ENCODE measurements at places on chromosomes 6 and 20. TPM values are rescaled to one million over a fixed set of nuclear protein-coding genes. Genes with fewer than 3 reads are reported as not detected.

DNAH8 gene
- total RNA-seq: not detected

TMC2 gene
- not detected for total RNA-seq

SSTR4 gene
- not detected for total RNA-seq

DNAAF9 gene
- total RNA-seq: 17.6 TPM

GSS gene
- 44.6 TPM for total RNA-seq

ZNF451 gene
- total RNA-seq: 69.3 TPM

PHACTR3 gene
- 0.14 TPM for total RNA-seq

ZSCAN23 gene
- total RNA-seq: 4.8 TPM

DDRGK1 gene
- 42.8 TPM for total RNA-seq

FRS3 gene
- 3.6 TPM for total RNA-seq

B3GAT2 gene
- total RNA-seq: not detected

ULBP3 gene
- total RNA-seq: 14.7 TPM

ADGB gene
- total RNA-seq: not detected

COL9A3 gene
- 43.0 TPM for total RNA-seq

PHACTR1 gene
- 10.0 TPM for total RNA-seq

PPT2 gene
- 33.0 TPM for total RNA-seq

EYA4 gene
- 1.3 TPM for total RNA-seq

PDSS2 gene
- 7.7 TPM for total RNA-seq

METTL24 gene
- 0.36 TPM for total RNA-seq

TRIM15 gene
- total RNA-seq: not detected

GLP1R gene
- not detected for total RNA-seq

TFAP2D gene
- total RNA-seq: not detected

ULBP1 gene
- 8.8 TPM for total RNA-seq

SNAP91 gene
- 0.24 TPM for total RNA-seq

SLC4A11 gene
- total RNA-seq: 3.9 TPM

BTBD3 gene
- total RNA-seq: 30.7 TPM

TRIM10 gene
- not detected for total RNA-seq

MEI4 gene
- total RNA-seq: 0.54 TPM

C4A gene
- total RNA-seq: 3.8 TPM

CTAGE9 gene
- total RNA-seq: not detected

CTCFL gene
- total RNA-seq: not detected

PPP2R5D gene
- total RNA-seq: 48.0 TPM

NKX2-2 gene
- total RNA-seq: not detected

TNFRSF6B gene
- 2.8 TPM for total RNA-seq

TNFRSF21 gene
- 244 TPM for total RNA-seq

AURKA gene
- total RNA-seq: 14.8 TPM

NOTCH4 gene
- 0.57 TPM for total RNA-seq

BANF2 gene
- total RNA-seq: not detected

UTRN gene
- 62.1 TPM for total RNA-seq

GFRA4 gene
- not detected for total RNA-seq

SLC22A23 gene
- 5.7 TPM for total RNA-seq

JPH2 gene
- 18.1 TPM for total RNA-seq

MTCH1 gene
- 311 TPM for total RNA-seq

LPIN3 gene
- total RNA-seq: 18.0 TPM

C20orf96 gene
- total RNA-seq: 10.7 TPM

PSORS1C1 gene
- total RNA-seq: 8.8 TPM

CRIP3 gene
- not detected for total RNA-seq

PRPH2 gene
- total RNA-seq: not detected

BFSP1 gene
- 4.2 TPM for total RNA-seq

ADGRF5 gene
- total RNA-seq: 0.54 TPM

ADAM33 gene
- total RNA-seq: 3.0 TPM

RSPH3 gene
- total RNA-seq: 10.2 TPM

KIF6 gene
- 1.2 TPM for total RNA-seq
